Left ventricle myocardium inferior (tissue), 1 donor: ENCODE measurements at places on chromosomes 5 and 9.

DNA sequence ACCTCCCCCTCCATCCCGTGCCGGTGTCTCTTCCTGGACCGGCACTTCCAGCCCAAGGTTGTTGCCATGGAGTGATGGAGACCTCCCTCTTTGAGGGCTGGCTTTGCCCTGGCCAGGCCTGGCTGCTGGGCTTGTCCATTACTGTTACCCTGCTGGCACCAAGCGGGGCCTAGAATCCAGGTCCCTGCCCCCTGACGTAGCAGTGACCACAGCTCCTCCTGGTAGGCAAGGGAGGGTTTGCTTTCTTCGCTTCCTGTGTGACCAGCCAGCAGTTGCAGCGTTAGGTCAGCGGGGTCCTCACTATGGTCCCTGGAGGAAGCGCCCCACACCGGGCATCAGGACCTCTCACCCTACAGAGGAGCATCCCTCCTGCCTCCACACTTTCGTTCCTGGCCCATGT lies 146.7 kb upstream of the COL5A1 start:
- no peak for DNase-seq

- no peak for DNase-seq
Measured at GRCh38 chr9:95598236-95598635, 81.5 kb upstream of the PTCH1 start.

- DNase-seq = no peak
Measured at GRCh38 chr5:159156426-159157238, 52.7 kb downstream of the RNF145 start.

DNA sequence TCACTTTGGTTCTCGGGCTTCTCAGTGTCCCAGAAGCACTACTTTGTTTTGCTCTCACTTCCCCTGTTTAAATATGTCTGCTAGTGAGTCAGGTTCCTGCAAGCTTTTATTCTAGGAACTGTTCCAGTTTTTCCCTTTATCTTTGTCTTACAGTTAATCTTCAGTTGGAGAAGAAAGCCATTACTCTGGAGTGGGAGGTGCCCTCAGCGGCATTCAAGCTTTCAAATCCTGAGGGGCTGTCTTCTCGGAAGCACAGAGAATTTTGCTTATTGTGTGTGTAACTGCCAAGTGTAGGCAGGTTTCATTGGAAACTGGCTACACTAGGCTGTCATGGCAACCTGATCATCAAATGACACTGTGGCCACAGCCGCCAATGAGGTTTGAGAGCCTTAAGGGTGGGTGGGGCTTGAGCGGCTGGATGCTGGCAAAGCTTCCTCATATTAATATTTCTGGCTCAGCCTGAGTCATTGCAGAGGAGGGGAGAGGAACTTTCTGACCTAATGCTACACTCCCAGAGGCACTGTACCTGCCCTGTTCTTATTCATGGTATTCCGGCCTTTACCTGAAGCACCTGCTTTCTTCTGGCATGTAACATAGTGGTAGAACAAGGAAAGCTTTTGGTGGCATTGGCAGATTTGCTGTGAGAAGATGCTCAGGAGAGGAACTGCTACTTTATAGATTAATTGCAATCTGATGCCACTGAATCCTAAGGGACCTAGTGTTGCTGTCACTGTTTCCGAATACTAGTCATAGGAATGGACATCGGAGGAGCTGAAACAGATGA lies 26.3 kb downstream of the SLC25A25 start:
- DNase-seq = peak; percentile 88

- peak; percentile 45 for DNase-seq
Measured at GRCh38 chr5:150487199-150488061, 20.5 kb upstream of the NDST1 start.

- no peak for DNase-seq
Measured at GRCh38 chr5:34903260-34903659, 12.0 kb downstream of the RAD1 start.

- DNase-seq = no peak
Measured at GRCh38 chr5:71907001-71907588, 188.0 kb downstream of the CARTPT start.

DNA sequence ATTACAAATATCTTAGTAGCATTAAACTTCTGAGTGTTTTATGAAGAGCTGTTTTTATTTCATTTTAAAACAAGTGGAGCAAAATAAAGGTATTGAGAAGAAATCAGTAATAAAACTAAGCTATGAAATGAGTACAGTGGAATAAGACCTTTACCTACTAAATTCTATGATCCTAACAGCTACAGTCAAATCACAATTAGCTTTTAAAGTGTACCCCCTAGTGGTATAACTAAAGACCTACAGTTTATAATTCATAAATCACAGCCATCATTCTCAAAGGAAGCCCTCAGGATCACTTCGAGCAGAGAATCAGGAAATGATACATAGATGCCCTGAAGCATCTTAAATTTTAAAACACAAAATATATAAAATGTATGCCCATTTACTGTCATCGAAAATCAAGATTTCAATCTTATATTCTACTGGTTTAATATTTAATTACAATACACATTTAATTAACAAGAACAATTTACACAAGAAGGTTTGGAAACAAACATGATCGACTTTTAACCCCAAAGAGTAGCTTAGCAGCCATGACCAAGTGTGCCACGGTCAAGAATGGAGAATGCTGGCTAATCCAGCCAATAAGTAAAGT lies 12.3 kb downstream of the CCNH start:
- DNase-seq = no peak

DNA sequence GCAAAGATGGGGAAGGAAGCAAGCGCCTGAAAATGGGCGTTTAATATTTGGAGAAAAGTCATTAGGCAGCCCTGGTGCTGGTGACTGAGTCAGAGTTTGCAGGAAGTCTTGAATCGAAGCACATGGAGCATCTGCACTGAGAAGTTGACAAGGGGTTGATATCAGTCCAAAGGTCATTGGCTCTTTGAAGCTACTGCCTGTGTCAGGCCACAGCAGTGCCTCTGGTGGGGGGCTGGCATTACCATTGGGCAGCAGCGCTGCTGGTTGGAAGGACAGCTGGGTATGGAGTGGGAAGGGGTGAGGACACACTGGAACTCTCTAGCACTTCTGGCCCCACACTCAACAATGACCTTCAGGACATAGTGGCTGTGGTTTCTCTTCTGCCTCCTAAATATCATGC lies 150.4 kb upstream of the ERCC6L2 start:
- DNase-seq = no peak

DNA sequence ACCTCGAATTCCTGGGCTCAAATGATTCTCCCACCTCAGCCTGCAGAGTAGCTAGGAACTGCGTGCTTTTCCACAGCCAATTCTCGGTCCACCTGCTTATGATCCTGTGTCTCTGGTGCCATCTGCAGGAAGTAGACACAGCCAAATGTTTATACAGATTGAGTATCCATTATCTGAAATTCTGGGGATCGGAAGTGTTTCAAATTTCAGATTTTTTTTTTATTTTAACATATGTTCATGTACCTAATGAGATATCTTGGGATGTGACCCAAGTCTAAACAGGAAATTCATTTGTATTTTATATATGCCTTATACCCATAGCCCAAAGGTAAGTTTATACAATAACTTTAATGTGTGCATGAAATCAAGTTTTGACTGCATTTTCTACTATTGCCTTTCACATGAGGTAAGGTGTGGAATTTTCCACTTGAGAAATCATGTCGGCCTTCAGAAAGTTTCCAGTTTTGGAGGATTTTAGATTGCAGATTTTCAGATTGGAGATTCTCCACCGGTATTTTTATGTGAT lies 89.5 kb downstream of the ESM1 start:
- no peak for DNase-seq

DNA sequence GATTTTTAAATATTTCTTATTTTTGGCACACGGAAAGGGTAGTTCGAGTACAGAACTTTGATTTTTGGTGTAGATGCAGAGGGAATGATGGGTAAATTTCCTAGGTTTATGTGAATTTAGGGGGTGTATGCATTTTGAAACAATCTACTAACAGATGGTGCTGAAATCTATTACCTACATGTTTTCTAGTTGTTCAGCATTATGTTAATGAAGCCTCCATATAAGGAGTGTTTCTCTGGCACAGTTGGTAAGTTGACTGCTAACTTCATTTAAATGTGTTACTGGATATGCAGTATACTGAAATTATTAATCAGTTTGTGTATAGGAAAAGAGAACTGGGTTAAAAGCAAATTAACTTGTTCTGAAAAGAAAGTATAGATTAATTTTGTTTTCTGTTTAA lies 17.5 kb downstream of the SUB1 start:
- DNase-seq = no peak

DNA sequence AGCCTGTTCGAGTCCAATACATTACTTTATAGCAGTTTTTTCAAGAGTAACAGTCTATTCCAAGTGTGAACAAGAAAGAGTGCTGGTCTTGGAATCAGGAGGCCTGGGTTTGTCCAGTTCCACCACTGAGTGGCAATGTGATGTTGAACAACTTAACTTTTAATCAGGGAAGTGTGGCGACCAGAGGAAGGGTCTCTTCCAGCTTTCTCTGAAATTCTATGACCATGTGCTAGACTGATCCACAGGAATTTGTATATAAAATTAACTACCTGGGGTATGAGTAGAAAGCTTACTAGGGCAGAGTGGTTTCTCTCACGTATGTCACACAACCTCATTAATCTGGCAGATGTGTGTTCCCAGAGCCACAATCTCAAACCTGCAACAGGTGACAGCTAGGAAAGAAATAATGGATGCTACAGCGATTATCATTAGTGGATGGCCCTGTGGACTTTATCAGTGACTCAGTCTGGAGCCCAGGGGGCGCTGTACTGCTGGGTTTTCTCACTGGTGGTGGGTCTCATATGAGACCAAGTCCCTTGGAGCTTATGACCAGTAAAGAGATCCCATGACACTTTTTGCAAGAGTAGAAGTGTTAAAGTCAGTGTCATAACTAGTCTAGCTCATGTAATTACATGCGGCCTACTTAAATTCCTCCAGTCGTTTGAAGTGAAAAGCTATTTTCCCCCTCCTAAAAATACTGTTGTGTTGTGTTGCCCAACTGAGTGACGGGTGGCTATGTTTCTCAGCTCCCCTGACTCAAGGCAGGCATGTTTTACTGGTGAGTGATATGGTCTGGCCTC lies 116.5 kb downstream of the GDNF start:
- DNase-seq = no peak

DNA sequence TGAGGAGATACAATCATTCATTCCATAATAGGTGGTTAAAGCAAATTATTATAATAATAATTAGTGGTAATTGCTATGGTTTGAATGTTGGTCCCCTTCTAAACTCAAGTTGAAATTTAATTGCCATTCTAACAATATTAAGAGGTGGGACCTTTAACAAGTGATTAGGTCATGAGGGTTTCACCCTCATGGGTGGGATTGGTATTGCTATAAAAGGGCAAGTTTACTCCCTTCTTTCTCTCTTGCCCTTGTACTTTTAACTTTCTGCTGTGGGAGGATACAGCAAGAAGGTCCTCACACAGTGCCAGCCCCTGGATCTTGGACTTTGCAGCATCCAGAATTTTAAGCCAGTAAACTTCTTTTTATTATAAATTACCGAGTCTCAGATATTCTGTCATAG lies 101.9 kb upstream of the PARP8 start:
- no peak for DNase-seq

GRCh38 chr5:35067985-35068384 lies 20.2 kb upstream of the AGXT2 start:
- no peak for DNase-seq

- no peak for DNase-seq
Measured at GRCh38 chr5:82692826-82693225, 384.4 kb downstream of the TMEM167A start.
